EH (cell line): ENCODE measurements at places on chromosomes 2 and 18.
A peak's percentile ranks its signal among the peaks of the same experiment; 100 is the strongest.

- peak; percentile 70 for DNase-seq
These were observed 8.6 kb downstream of the HS1BP3 start for GRCh38 chr2:20642055-20642971.

DNA sequence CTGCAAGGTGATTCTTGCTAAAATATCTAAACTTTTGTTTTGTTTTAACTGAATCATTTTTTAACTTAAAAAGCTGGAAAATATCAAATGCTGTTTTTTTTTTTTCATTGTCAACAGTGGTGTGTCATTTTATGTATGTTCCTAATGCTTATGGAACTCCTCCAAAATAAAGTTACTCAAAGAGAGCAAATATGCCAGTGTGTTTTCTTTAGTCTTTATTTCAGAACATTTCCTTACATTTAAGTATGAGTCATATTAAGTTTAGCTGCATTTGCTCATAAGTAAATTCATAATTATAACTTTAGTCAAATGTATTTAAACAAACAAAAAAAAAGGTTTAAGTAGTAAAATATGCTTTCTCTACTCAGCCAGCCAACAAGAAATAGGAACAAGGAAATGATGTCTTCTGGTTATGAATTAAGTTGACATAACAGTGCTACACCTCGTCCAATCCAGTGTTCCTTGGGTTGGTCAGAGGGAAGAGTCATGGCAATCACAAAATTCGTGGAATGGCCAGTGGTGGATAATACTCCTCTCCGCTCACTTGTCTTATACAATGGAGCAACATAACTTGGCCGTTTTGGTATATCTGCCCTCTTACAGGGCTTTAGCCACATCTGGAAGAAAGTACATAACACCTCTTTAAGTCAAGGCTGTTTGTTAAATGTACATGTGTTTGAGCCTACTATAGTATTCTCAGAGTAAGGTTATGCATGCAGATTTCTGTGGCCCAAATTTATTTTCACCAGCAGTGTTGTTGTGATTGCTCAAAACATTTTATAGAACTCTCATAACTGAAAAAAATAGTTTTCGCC is 80.7 kb downstream of the SLC39A10 start:
- peak; percentile 57 for DNase-seq

DNA sequence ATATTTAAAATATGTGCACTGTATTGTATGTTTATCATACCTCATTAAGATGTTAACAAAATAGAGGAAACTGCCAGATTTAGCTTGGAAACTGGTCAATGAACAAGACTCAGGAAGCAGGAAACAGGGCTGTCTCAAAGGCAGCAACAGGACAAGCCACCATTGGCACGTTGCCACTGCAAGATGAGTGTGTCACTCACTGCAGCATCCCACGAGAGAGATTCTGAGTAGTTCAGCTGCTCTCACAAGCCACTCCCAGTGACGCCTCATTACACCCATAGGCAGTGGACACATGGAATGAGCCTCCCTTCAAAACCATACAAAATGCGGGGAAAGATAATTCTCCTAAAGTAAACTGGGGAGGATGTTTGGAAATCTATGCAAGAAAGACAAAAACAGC is 181.9 kb upstream of the DLGAP1 start:
- no peak for DNase-seq

GRCh38 chr2:29829841-29830240 is 91.5 kb downstream of the ALK start:
- no peak for DNase-seq

GRCh38 chr2:62136956-62137830 is 58.7 kb upstream of the B3GNT2 start:
- peak; percentile 41 for DNase-seq

GRCh38 chr2:215836881-215837280 is 176.5 kb downstream of the MREG start:
- DNase-seq = no peak

DNA sequence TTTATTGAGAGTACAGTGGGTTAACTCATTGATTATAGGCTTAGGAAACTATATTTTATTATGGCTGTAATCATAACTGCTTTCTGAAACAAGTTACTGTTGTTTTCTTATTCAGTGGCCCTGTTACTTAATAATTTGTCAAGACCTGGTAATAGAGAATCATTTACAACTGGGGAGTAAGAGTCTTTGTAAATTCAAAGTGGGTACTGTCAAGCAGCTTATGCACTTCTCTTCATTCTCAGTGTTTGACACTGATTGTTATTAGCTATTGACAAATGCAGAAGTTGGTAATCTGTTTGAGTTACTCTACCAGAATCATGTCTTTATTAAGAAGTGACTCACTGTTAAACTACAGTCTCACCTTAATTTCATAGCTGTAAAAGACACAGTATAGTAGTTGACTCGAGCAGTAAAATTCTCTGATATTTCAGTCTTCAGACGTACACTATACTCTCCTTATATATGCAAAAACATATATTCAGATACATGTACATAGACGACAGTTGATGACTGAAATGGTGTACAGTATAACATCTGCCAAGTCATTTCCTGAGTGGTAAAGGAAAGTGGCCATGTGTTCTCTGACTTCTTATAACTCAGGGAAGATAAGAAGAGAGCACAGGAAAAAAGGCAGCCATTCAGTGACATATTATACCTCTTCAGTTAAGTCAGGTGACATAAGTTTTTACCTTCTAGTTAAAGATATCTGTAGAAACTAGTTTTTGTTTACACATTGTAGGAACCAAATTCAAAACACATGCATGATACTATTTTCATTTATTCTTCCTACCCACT is 36.0 kb upstream of the TTC27 start:
- peak; percentile 2 for DNase-seq

DNA sequence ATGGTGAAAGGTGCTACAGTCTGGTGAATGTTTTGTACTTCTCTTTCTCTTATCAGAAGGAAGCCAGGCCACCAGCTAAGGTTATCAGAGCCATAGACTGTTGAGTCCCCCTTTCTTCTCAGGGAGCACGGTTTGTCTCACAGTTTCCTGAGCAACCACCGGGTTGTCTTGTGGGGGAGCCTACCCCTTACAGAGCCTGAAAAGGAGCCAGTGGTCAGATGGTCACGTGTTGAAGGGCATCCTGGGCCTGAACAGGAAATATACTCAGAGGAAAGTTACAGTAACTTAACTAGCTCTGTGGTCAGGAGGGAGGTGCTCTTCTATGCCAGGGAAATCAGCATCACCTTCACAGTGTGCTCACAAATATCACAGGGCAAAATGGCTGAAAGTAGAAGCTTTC is 11.6 kb downstream of the CD28 start:
- peak; percentile 7 for DNase-seq

- DNase-seq = no peak
These were observed 165.6 kb downstream of the SEPTIN10 start for GRCh38 chr2:109448207-109448606.

DNA sequence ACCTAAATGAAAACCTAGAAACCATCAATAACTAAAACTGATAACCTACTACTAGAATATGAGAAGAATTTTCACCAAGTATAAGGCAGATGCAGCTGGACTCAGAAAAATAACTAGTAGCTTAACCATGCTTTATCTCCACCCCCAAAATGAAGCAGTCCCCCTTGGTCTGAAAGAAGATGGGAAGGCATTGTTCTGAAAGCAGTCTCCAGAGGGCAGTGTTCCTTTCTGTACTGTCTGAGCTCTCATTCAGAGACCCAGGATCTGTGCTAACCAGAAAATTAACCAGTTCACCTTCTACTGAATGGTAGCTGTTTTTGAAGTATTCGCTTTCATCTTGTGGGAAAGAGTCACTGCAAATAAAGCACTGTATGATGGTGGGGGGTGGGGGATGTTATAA is 273.0 kb downstream of the PDE11A start:
- peak; percentile 33 for DNase-seq
